ENCODE measurements at places on chromosomes 13 and 19.

- no peak for DNase-seq
- H3K36me3 ChIP-seq = no peaks in the 10 kb centered on the region
- peaks cover 76% of the 10 kb centered on the region for H3K27me3 ChIP-seq
- H3K27ac ChIP-seq = no peak overlapping the region
These were observed 897 bp upstream of the DMKN start for GRCh38 chr19:35514282-35514809.

GRCh38 chr13:78033509-78033908 lies 114.9 kb upstream of the EDNRB start:
- H3K4me3 ChIP-seq = no peak overlapping the region
- H3K27ac ChIP-seq = no peak overlapping the region
- H3K4me1 ChIP-seq = no peaks in the 10 kb centered on the region
- H3K27me3 ChIP-seq = no peaks in the 10 kb centered on the region

GRCh38 chr13:32530841-32531253 lies 7.7 kb downstream of the N4BP2L2 start:
- no peaks in the 10 kb centered on the region for H3K27me3 ChIP-seq
- peaks cover 31% of the 10 kb centered on the region for H3K4me1 ChIP-seq
- H3K4me3 ChIP-seq = peak overlapping the region; percentile 62
- H3K27ac ChIP-seq = peak overlapping the region; percentile 85
- peaks cover 28% of the 10 kb centered on the region for H3K36me3 ChIP-seq

DNA sequence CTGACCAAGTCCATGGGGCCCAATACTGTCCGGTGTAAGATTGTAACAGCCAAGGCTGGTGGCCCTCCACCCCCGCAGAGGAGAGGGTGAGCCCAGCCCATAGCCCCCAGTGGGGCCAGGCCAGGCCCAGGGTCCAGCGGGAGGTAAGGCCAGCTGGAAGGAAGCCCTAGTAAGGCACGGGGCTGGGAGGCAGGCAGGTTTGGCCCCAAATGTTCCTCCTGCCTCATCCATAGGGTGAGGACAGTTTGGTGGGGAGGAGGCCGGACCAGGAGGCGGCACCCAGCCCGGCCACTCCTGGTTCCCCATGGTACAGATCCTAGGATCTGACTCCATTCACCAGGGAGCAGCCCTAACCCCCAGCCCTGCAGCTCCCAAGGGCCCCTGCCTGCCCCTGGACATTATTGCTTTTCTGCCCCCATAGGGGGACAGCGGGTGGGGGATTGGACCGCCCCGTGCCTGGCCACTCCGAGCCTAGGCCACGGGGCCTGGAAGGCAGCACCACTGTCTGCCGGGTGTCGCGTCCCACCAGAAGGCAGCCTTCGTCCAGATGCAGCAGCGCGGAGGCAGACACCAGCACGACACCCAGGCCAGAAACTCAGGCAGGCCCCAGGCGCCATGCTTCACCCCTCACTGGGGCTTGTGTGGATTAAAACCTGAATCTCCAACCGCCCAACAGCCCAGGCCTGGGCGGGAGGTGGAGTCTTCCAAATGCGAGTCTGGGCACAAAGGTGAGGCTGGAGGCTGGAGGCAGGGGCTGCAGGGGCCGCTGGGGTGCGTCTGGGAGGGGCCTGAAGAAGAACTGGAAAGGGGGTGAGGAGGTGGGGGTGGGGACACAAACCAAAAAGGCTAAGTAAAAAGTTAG lies 6.7 kb upstream of the CCNP start:
- peaks cover 35% of the 10 kb centered on the region for H3K36me3 ChIP-seq
- H3K4me1 ChIP-seq = peaks cover 11% of the 10 kb centered on the region
- no peaks in the 10 kb centered on the region for H3K27me3 ChIP-seq
- no peak overlapping the region for H3K4me3 ChIP-seq

- no peak overlapping the region for H3K4me3 ChIP-seq
- no peaks in the 10 kb centered on the region for H3K27me3 ChIP-seq
- DNase-seq = peak; percentile 63
- H3K4me1 ChIP-seq = peaks cover 26% of the 10 kb centered on the region
- peaks cover 28% of the 10 kb centered on the region for H3K36me3 ChIP-seq
These were observed 8.3 kb downstream of the CACTIN start for GRCh38 chr19:3618144-3618810.

Measured in stimulated activated naive B cell treated with anti-CD40 and anti-IgM and Interleukin-4, amounts not matched to agents 10 μg/mL and 1 μg/mL and 100 μg/mL, for 72 hours (primary cell).